CD4-positive, alpha-beta T cell treated with Interleukin-15 for 1 hour (primary cell): ENCODE measurements at places on chromosomes 2 and 18.
A peak's percentile ranks its signal among the peaks of the same experiment; 100 is the strongest.

DNA sequence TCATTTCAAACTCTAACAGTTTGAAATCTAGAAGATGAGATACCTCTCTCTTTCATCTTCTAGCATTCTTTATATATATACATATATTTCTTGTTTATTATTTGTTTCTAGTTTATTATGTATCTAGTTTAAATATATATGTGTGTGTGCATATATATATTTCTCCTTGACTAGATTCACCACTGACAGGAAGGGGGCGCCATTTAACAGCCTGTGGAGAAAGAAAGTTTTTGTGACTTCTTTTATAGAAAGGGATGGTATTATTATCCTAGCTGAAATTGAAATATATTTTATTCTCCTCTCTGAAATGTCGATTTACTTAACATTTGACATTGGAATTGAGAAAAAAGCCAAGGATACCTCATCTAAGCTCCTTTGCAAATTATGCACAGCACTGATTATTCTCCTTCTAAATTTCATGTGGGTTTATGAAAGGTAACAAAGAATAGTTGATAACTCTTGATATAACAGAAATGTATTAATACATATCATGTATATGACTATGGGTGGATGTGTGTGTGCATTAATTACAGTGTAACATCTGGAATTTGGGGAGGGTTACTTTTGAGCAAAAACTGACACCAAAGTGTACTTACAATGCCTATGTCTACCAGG is 160.7 kb upstream of the NT5C1B start:
- no peak for DNase-seq

DNA sequence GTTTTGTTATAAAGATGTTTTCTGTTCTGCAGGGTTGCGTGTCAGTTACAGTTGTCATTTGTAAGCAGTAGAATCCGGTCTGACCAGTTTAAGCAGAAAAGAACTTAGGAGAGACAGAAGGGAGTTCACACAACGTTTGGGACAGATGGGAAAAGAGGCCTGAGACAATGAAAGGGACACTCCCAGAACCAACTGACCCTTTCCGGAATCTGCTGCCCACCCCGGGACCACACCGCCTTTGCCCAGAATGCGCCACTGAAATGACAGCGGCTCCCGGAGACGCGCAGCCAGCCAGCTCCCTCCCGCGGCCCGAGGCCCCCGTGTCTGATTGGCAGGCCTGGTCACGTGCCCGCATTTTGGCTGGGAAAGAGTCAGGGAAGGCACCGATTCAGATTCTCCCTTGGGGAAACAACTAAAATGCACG is 244.6 kb downstream of the BCL2 start:
- DNase-seq = peak; percentile 41

GRCh38 chr2:98355881-98356280 is 9.6 kb downstream of the CNGA3 start:
- DNase-seq = no peak

GRCh38 chr2:133682347-133682746 is 114.1 kb upstream of the NCKAP5 start:
- no peak for DNase-seq

- no peak for DNase-seq
Measured at GRCh38 chr2:145638675-145639074, 1118.8 kb upstream of the ZEB2 start.

- no peak for DNase-seq
Measured at GRCh38 chr2:145108361-145108778, 588.5 kb upstream of the ZEB2 start.
